ENCODE measurements at places on chromosomes 5 and 9. TPM values are rescaled to one million over a fixed set of nuclear protein-coding genes. Genes with fewer than 3 reads are reported as not detected.

ARHGEF39 gene
- 18.4 TPM for total RNA-seq

NR6A1 gene
- total RNA-seq: 1.9 TPM

FOXD4L6 gene
- total RNA-seq: not detected

TEK gene
- 0.15 TPM for total RNA-seq

CAPSL gene
- total RNA-seq: not detected

CDH18 gene
- total RNA-seq: not detected

SET gene
- total RNA-seq: 477 TPM

IGFBPL1 gene
- total RNA-seq: 2.9 TPM

LCN9 gene
- not detected for total RNA-seq

OR2V1 gene
- total RNA-seq: not detected

SPINK6 gene
- 0.53 TPM for total RNA-seq

GARIN3 gene
- not detected for total RNA-seq

GLDC gene
- total RNA-seq: 14.7 TPM

PKN3 gene
- total RNA-seq: 18.9 TPM

PDLIM4 gene
- not detected for total RNA-seq

SPAG8 gene
- 0.24 TPM for total RNA-seq

PCDHA10 gene
- total RNA-seq: 0.06 TPM

ZNF462 gene
- total RNA-seq: 5.9 TPM

PCDHB11 gene
- total RNA-seq: 0.11 TPM

F2RL1 gene
- total RNA-seq: 254 TPM

TRIP13 gene
- 54.3 TPM for total RNA-seq

OR13C3 gene
- total RNA-seq: not detected

CENPP gene
- 6.4 TPM for total RNA-seq

HMMR gene
- 31.8 TPM for total RNA-seq

GPR151 gene
- not detected for total RNA-seq

NDFIP1 gene
- total RNA-seq: 45.3 TPM

CDH6 gene
- total RNA-seq: 0.10 TPM

PKD2L2 gene
- total RNA-seq: not detected

SPATA31A3 gene
- total RNA-seq: not detected

SOHLH1 gene
- total RNA-seq: not detected

ZFYVE16 gene
- 14.1 TPM for total RNA-seq

SYK gene
- total RNA-seq: 0.01 TPM

ARL14EPL gene
- not detected for total RNA-seq

CCL19 gene
- total RNA-seq: not detected

OTULINL gene
- total RNA-seq: 6.1 TPM

FAM174A gene
- 13.0 TPM for total RNA-seq

SLC1A3 gene
- not detected for total RNA-seq

PCDHAC2 gene
- total RNA-seq: 3.0 TPM

SLC6A19 gene
- total RNA-seq: not detected

MLANA gene
- not detected for total RNA-seq

FOXD4L3 gene
- total RNA-seq: not detected

PCDHGB1 gene
- 2.1 TPM for total RNA-seq

PGM5 gene
- total RNA-seq: not detected

FRMPD1 gene
- 0.02 TPM for total RNA-seq

IL4 gene
- total RNA-seq: not detected

NXNL2 gene
- total RNA-seq: 0.67 TPM

TXNDC8 gene
- total RNA-seq: not detected

BTNL3 gene
- not detected for total RNA-seq

NREP gene
- 1.5 TPM for total RNA-seq

FGD3 gene
- total RNA-seq: 0.23 TPM

PRDM9 gene
- not detected for total RNA-seq

LRRTM2 gene
- not detected for total RNA-seq

LCNL1 gene
- not detected for total RNA-seq

TSSK1B gene
- not detected for total RNA-seq

C1QTNF3 gene
- 0.23 TPM for total RNA-seq

IL5 gene
- not detected for total RNA-seq

SLC25A2 gene
- total RNA-seq: not detected

STKLD1 gene
- total RNA-seq: 1.1 TPM

UNC13B gene
- total RNA-seq: 10.1 TPM

NKD2 gene
- total RNA-seq: 13.3 TPM

All from A549 treated with DMSO at 1 μM for 4 hours (cell line).